ENCODE measurements at places on chromosomes 3 and 15.

- no peak for DNase-seq
Observed at GRCh38 chr3:122458992-122459391, 43.1 kb upstream of the WDR5B start.

- DNase-seq, result no peak
Observed at GRCh38 chr3:58012302-58012701, 4.1 kb downstream of the FLNB start.

GRCh38 chr15:52348056-52348745 is 52.6 kb upstream of the MYO5C start:
- no peak for DNase-seq

DNA sequence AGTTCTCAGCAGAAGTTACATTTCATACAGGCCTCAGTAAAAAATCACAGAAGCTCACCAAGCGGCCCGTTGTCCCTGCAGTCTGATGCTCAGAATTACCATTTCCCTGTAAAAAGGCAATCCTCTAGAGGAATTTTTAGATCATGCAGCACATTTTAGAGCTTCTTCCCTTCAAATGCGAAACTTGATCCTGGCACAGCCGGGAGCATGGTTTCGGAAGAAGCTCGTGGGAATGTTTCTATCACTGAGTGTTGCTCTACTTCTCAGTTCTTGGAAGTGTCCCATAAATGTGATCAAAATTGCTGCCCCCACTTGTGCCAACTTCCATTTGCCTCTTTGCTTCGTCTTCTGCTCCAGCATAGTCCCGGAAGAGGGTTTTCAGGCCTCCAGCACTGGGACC is 3.8 kb upstream of the H1-8 start:
- no peak for DNase-seq

DNA sequence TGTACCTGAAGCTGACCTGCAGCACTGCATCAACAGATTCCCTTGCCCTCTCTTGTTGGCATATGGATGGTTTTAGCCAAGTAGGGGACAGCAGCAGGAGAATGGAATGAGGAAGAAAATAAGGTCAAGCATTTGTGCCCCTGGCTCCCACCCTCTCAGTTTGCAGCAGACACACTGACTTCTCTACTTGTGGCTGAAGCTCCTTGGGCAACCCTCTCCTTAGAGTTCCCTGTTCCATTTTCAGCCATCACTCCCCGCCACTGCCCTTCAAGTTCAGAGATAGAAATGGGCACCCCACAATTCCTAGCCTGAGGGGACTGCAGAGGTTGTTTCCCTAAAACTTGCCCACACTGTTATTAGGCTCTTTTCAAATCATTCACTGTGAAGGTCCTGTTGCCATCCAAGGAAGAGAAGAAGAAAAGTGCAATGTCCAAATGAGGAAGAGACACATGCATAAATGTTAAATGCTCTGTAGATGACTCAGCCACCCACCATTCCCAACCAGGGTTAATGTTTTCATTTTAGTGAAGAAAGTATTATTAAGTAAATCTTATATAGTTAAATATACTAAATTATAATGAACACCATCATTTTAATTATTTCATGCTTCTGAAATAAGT is 295.9 kb upstream of the UBE2E2 start:
- DNase-seq, result no peak

DNA sequence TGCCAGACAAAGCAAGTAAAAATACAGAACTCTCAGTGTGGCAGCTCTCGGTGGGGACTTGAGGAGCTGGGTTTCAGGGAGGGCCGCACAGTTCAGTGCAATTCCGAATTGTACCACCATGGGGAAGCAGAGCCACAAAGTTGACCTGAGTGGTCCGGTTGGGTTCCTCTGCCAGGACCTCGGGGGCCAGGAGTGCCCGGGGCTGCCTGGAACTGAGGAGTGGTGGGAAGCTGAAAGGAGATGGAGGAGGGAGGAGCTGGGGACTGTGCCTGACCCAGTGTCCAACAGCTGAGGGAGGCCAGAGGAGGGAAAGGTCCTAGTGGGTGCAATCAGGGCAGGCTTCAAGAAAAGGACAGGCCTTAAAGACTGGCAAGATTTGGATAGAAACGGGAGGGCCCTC is 32.2 kb upstream of the TRH start:
- DNase-seq, result peak; percentile 70

GRCh38 chr15:57867970-57868798 is 161.7 kb downstream of the POLR2M start:
- no peak for DNase-seq

- DNase-seq, result no peak
Observed at GRCh38 chr15:78426300-78426699, 11.7 kb upstream of the IREB2 start.

GRCh38 chr15:48823237-48823636 is 12.4 kb upstream of the CEP152 start:
- no peak for DNase-seq

GRCh38 chr15:37094333-37094914 is 5.9 kb downstream of the MEIS2 start:
- no peak for DNase-seq

DNA sequence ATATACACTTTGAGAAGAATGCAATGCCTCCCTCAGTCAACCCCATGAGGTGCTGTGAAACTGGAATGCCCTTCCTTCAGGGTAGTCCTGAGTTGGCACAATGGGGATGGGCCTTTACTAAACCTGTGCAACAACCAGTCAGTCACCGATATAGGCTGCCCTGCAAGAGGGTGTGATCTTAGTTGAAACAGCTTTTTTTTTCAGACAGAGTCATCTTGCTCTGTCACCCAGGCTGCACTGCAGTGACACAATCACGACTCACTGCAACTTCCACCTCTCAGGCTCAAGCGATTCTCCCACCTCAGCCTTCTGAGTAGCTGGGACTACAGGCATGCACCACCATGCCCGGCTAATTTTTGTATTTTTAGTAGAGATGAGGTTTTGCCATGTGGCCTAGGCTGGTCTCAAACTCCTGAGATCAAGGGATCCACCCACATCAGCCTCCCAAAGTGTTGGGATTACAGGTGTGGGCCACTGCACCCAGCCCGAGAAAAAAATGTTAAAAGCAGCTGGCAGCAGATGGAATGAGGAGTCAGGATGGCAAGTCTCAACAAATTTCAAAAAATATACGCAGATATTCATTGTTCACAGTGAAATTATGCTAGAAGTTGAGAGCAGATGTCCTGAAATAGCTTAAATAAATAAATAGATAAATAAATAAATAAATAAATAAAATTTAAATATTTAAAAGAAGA is 31.8 kb downstream of the MYO5A start:
- peak; percentile 68 for DNase-seq

GRCh38 chr15:55707518-55707917 is 35.4 kb downstream of the PRTG start:
- DNase-seq, result no peak

- no peak for DNase-seq
Observed at GRCh38 chr3:180630371-180630770, 28.4 kb downstream of the TTC14 start.

- no peak for DNase-seq
Observed at GRCh38 chr15:57769266-57769665, 62.8 kb downstream of the POLR2M start.

DNA sequence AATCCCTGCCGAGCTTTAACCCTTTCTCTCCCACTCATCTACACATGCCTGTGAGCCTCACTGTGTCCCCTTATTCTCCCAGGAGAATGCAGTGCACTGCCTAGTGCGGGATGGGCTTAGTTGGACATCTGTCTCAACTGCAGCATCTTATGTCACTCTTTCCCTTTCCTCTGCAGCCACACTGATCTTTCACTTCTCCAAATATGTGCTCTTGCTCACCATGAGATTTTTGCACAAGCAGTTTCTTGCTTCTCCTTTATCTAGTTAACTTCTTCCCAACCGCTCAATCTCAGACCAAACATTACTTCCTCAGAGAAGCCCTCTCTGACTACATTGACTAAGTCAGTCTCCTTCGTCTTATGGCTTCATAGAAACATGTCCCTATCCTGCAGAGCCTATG is 292.3 kb downstream of the KBTBD8 start:
- no peak for DNase-seq

- no peak for DNase-seq
Observed at GRCh38 chr15:84772031-84772430, 23.6 kb downstream of the ZNF592 start.

DNA sequence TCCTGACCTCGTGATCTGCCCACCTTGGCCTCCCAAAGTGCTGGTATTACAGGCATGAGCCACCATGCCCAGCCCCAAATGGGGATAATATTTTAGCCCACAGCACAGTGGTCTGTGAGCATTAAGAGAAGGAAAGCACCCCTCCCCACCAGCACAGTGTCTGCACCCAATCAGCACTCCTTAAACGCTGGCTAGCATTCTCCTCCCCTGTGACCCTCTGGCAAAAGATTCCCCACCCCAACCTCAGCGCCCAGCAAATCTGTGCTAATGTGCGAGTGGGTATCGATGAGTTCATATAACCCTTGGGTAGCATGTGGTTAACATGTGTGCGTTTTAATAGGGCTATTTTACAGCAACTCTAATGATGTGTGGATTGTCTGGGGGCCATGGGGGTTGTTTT is 18.3 kb upstream of the EPHB3 start:
- DNase-seq, result no peak

GRCh38 chr3:49802719-49803464 is at the start of gene INKA1:
INKA1 (plus strand) TSS chr3:49803261; CDS start chr3:49803393, 132 bp downstream.
- DNase-seq, result peak; percentile 92

DNA sequence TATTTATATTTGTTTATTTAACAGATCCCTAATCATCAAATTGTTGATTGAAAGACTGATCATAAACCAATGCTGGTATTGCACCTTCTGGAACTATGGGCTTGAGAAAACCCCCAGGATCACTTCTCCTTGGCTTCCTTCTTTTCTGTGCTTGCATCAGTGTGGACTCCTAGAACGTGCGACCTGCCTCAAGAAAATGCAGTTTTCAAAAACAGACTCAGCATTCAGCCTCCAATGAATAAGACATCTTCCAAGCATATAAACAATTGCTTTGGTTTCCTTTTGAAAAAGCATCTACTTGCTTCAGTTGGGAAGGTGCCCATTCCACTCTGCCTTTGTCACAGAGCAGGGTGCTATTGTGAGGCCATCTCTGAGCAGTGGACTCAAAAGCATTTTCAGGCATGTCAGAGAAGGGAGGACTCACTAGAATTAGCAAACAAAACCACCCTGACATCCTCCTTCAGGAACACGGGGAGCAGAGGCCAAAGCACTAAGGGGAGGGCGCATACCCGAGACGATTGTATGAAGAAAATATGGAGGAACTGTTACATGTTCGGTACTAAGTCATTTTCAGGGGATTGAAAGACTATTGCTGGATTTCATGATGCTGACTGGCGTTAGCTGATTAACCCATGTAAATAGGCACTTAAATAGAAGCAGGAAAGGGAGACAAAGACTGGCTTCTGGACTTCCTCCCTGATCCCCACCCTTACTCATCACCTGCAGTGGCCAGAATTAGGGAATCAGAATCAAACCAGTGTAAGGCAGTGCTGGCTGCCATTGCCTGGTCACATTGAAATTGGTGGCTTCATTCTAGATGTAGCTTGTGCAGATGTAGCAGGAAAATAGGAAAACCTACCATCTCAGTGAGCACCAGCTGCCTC is 14.7 kb downstream of the THBS1 start:
- DNase-seq, result no peak

- DNase-seq, result no peak
Observed at GRCh38 chr3:148389916-148390315, 307.8 kb upstream of the AGTR1 start.

DNA sequence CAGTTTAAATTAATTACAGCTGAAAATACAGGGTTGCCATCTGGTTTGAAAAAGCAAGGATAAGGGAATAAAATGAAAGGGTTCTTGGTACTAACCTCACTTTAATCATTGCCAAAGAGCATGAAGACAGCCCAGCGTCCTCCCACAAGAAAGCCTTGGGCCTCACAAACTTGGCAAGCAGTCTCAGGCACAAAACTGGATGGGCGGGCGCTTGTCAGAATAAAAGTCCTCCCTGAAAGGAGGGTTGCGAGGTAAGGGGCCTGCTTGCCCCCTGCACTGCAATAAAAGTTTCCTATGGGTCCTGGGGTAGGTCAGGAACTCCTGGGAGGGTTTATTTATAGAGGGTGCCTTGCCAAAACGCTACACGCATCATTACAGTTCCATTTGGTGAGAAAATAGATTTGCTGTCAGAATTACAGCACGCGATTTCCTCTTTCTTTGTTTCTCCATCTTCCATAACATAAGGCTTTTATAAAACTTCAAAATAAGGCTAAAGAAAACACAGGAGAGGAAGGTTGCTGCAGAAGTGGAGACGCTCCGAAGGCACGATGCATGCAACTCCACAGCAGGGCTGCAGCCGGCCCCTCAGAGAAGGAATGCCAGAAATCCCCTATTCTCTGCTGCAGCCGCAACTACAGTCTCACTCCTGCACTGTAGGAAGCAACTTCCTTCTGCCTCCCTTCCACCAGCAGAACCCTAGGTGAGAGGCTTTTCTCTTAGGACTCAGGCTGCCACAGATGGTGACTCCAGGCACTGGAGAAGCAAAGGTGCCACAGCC is 61.3 kb downstream of the VGLL4 start:
- DNase-seq, result no peak

DNA sequence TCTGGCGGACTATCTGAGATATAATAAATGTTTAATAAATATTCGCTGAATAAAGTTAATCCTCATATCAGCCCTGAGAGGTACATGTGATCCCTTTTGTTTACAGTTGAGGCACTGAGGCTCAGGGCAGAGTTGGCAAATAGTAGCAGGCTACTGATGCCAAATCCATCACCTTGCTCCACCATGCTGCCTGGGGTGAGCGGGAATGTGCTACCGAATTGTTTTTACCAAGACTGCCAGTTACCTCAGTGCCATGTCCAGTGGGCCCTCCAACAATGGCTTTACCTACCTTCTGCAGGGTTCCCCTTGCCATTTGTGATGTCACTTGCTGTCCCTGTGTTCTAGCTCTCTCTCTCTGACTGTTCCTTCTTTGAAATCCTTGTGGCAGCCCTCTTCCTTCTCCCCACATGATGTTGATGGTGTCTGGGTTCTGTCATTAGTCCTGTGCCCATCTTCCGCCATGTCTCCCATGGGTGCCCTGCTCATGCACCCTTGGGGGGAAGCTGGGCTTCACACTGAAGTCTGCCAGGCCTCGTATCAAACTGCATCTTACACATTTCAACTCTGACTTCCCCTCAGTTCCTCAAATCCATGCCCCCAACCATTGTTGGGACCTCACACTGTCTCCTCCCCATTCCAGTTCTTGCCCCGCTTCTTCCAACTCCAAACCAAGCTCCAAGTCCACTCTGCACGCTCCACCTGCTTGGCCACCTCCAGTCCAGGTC is 35.4 kb downstream of the SLCO2A1 start:
- no peak for DNase-seq

- DNase-seq, result no peak
Observed at GRCh38 chr3:14484741-14485140, 55.4 kb downstream of the GRIP2 start.

- no peak for DNase-seq
Observed at GRCh38 chr15:99249270-99249841, at the start of gene TTC23. TTC23 (minus strand) TSS chr15:99249581; CDS start chr15:99228712, 20,869 bp downstream.

DNA sequence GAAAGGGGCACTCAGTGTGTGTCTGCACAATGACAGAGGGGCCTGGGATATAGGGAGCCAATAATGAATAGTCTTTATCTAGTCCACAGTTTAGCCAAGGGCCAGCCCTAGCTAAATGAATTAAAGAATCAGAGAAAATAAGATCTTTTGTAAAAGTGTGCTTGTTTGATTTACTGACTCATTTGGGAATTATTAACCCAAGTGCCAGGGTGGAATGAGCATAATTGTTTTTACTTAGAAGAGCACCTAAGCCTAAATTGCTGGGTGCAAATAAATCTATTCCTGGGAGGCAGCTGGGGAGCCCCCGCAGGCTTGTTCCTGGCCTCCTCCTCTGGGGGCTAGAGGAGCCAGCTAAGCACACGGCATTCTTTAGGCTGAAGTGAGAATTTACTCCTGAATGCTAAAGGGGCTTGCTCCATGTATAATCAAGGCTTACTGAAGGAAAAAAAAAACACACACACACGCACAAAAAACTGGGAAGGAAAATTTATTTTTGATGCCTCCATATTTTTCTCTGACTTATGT is 405.3 kb upstream of the SUCLG2 start:
- no peak for DNase-seq

Data from stimulated activated CD8-positive, alpha-beta memory T cell treated with anti-CD3 and anti-CD28 coated beads, Interleukin-4, amount 100 ng/mL, for 48 hours (primary cell).